ENCODE measurements at places on chromosomes 6 and 20.
A peak's percentile ranks its signal among the peaks of the same experiment; 100 is the strongest.

- DNase-seq = no peak
These were observed 55.4 kb downstream of the RIPOR3 start for GRCh38 chr20:50635676-50636600.

DNA sequence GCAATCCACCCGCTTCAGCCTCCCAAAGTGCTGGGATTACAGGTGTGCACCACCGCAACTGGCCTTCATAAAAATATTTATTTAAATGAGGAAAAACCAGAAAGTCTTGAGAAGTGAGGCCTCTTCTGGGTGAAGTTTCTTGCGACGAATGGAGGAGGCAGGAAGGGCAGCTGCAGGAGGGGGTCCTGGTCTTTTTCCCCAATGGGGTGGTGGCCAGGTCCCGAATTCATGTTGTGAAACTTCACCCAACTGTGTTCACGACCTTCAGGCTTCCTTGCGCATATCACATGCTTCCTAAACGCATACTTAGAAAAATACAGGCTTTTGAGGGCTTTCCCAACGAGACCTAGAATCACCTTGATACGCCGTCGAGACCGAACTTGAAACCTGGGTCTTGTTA lies 145.1 kb downstream of the CDH4 start:
- no peak for DNase-seq

GRCh38 chr20:48335308-48336050 lies 492.3 kb downstream of the PREX1 start:
- no peak for DNase-seq

DNA sequence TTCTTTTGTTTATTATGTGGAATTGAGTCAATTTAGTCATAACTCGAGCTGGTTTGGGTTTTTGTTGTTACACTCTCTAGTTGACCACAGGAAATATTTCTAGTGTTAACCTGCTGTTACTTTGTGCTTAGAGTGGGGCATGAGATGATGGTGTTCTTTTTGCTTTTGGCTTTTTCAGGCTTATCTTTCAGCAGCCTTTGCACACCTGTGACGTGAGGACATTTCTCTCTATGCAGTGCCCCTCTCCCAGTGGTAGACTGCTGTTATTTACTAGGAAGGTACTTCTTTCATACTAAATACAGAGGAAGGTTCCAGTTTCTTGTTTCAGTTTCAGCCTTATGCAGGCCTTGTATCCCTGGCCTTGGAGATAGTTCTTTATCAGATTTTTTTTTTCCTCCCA lies 766.8 kb upstream of the MAN1A1 start:
- no peak for DNase-seq

GRCh38 chr6:18961566-18961965 lies 574.4 kb downstream of the RNF144B start:
- no peak for DNase-seq

DNA sequence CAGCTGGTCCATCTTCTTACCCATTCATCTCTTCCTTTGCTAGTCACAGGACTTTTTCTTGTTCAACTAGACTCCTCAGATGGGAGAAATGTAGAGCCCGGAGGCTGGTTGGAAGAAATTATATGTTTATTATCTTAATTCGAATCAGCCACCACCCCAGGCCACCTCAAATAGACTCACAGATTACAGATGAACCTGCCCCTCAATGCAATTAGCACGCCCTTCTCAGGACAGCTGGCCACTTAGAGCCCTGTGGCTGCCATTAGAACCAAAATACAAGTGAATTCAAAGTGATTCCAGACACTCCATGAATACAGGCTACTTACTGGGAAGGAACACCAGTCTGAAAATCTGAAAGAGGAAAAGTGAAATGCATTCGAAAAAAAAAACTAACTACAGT lies 176.4 kb downstream of the MAFB start:
- DNase-seq = no peak

DNA sequence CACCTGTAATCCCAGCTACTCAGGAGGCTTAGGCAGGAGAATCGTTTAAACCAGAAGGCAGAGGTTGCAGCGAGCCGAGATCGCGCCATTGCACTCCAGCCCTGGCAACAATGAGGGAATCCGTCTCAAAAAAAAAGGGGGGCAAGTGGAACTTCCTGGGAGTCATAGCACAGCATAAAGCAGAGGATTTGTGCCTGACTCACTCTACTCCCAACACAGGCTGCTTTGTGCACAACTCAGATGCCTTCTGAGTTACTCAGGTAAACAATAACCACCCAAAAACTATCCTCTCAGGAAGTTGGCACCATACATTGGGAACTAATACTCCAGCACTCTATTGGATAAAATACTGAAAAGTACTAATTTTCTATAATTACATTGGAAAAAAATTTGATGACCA lies 2.5 kb upstream of the TMEM244 start:
- DNase-seq = no peak

DNA sequence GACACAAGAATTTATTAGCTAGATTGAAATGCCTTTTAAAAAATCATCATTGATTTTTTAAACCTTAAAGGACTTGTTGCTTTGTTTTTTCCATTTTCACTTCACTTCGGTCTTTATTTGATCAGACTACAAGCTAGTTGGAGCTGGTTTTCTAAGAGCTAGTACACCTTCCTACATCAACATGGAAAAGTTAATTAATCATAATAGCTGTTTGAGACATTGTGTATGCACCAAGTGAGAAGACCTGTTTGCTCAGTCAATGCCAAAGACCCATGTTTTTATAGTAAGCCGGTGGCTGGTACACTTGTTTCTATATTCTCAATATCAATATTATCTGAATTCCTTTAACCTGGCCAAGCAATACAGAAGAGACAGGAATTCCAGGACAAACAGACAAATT lies 310.2 kb upstream of the SGK1 start:
- no peak for DNase-seq

- no peak for DNase-seq
These were observed 34.9 kb downstream of the AGPAT4 start for GRCh38 chr6:161239001-161239400.

DNA sequence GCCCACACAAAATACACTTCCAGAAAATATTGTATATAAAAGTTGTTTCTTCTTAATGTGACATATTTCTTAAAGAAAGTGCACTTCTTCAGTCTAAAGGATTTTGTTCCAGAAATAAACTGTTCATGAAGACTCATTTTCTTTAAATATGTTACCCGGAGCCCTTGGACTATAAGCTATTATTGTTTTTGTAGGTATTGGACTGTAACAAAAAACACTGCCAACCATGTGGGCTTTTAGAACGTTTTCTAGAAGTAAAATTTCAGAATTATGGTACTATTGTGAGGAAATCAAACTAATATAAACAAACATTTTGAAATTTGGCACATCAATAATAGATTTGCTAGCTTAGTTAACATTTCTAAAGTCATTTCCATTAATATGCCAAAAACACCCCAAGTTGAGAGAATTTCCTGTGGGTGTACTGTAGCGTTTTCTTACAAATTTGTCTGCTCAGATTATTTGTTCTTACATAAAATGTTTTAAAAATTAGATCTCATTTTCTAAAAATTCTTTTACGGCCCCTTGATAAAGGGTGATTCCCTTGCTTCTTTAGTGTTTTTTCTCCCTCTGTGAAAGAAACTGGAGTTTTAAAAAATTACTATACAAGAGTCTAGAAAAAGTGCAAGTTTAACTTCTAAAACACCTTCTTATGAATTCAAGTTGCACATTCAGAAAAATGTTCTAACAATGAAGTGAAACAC lies 3.4 kb downstream of the NKX2-4 start:
- no peak for DNase-seq

GRCh38 chr6:81084776-81085430 lies 667.6 kb downstream of the TENT5A start:
- no peak for DNase-seq

DNA sequence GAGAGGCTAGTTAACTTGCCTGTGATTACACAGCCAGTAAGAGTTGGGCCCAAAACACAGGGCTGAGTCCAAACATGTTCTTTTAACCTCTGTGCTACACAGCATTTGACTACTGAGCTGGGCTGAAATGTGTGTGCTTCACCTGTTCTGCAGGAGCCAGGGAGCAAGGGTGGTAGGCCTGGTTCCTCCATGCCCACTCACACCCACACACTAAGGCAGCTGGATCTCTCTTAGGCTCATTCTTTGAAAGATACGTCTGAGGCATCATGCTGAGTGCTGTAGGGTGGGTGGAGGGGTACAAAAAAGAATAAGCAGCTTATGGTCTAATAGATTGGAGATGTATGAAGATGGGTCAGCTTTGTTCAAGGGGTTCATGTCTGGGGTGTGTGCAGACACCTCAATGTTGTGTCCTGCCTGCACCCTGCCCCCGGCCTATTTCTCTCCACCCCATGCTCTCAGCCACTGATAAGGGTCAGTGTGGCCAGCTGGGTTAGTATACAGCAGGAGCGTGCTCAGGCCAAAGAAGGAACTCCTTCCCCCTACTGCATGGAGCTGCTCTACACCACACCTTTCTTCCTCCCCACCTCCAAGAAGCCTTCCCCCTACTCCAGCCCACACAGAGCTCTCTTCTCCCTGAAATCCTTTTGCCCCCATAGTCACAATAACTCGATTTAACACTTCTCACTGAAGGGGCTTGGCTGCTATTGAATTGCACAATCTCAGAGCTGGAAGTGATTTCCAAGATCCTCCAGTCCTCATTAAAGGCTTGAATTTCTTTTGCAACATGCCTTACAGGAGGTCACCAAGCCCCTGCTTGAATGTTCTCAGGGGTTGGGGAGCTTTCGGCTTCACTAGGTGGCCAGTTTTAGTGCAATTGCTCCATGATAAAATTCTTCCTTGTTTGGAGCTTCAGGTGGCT lies 3.4 kb downstream of the PPP2R5D start:
- DNase-seq = no peak

DNA sequence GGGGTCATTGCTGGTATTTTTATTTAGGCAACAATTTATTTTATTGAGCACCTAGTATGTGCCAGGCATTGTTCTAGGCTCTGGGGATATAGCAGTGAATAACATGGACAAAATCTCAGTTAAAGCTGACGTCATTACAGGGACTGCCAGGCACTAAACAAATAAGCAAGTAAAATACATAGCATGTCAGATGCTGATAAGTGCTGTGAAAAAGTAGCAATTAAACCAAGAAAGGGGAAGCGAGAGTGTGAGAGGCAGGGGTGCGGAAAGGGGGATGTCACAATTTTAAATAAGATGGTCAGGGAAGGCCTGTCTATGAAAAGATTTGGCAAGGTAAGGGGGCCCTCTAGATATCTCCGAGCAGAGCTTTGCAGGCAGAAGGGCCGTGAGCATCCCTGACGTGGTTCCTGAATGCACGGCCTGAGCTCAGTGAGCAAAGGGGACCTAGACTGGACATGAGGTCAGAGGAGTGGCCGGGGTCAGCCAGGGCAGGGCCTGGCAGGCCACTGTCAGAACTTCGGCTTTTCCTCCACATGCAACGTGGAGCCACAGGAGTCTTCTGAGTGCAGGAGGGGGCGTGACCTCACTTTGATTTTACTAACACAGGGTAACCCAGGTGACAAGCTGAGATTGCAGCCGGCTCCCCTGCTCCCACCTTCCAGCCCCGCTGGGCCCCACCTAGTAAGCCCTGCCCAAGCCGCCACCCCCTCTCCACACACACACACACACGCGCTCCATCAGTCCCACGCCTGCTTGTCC lies 24.2 kb upstream of the SIRPA start:
- no peak for DNase-seq

DNA sequence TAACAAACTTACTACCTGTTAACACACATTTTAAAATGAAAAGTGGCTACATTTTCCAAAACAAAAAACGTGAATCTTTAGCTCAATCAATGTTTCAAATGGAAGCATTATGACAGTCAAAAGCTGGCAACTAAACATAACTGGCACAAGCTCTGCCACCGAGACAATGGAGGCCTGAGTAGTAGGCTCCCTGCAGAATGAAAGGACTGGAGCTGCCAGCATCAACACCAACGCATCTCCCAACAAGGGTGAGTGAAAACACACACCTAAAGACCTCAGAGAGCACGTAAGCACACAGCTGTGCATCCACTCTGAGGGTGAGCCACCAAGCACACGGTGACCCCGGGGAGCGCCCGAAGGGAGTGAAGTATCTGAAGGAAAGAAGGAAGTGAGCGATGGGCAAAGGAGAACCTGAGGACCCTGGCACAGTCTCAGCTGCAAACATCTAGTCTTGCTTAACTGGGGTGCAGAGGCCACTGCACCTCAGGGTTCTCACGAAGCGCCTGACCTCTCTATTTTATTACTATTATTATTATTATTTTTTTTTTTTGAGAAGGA lies 1.6 kb upstream of the ADRM1 start:
- no peak for DNase-seq

- DNase-seq = no peak
These were observed 112.5 kb downstream of the FAM217A start for GRCh38 chr6:3966426-3966825.

DNA sequence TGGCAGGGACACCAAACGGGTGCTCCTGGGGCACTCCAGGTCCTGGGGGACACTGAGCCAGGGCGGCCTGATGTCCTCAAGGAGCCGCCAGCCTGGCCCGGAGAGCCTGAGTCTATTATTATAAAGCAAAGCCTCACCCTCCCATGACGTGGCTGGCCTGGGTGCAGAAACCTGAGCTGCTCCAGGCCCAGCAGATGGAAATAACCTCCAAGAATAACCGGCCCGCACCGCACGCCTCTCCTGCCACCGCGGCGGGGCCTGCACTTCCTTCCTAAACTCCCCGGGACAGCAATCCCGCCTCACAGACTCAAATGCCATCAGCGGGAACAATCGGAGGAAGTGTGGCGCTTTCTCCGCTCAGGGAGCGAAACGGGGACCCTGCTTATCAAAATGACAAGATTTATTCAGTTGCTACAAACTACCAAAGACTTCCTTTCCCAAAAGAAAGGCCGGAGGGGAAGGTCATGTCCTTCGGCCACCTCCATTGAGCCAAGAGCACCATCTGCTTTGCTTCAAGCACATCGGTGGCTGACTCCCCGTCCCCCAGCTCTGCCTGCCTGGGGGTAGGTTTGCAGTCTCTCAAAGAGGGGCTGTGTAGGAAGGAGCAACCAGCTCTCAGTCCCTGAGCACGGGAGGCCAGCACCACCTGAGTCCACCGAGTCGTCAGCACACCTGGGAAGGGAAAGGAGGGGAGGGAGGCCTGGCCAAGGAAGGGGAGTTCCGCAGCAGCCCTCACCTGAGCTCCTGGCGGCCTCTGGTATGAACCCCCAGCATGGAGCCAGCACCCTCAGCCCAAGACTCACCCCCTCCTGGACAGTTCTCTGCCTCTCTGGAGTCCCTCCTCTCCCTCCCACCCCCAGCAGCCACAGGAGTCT lies 78.6 kb upstream of the QKI start:
- DNase-seq = no peak

- DNase-seq = no peak
These were observed 119.2 kb downstream of the TOX2 start for GRCh38 chr20:44033873-44034272.

GRCh38 chr6:132959639-132960326 lies 145.4 kb downstream of the RPS12 start:
- no peak for DNase-seq

DNA sequence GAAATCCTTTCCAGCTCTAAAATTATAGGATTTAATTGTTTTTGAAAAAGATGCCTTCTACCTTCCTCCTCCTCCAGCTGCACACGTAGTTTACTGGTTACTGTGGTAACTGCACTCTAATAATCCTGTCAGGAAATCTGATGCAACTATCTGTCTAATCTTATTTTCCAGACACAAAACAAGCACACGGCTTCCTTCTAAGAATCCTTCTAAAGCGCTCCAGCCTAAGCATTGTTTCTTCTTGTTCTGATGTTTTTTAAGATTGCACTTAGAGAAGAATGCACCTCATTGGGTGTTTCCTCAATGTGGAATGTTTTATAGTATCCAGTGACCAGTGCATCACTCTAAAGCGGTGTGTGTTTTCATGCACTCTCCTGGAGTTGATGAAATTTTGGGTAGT lies 63.6 kb downstream of the CARMIL1 start:
- DNase-seq = peak; percentile 65

- no peak for DNase-seq
These were observed 199.2 kb downstream of the BMP2 start for GRCh38 chr20:6966721-6967120.

Data from amniotic stem cell (primary cell).